ENCODE measurements at places on chromosomes 12 and 14. TPM values are rescaled to one million over a fixed set of nuclear protein-coding genes. Genes with fewer than 3 reads are reported as not detected.

Gene RIPK3
- polyA plus RNA-seq = 3.5 TPM

Gene OAS2
- polyA plus RNA-seq = 9.9 TPM

Gene HCAR2
- polyA plus RNA-seq = 0.57 TPM

Gene GSG1
- polyA plus RNA-seq = 0.71 TPM

Gene TAC3
- polyA plus RNA-seq = 0.80 TPM

Gene IL31
- polyA plus RNA-seq = not detected

Gene PPM1A
- polyA plus RNA-seq = 85.2 TPM

Gene ZC2HC1C
- polyA plus RNA-seq = 7.8 TPM

Measured in left kidney (tissue), 8 donors.